ENCODE measurements at places on chromosomes 5 and 9.
A peak's percentile ranks its signal among the peaks of the same experiment; 100 is the strongest.

GRCh38 chr5:124372457-124372856, 374.0 kb downstream of the ZNF608 start:
- DNase-seq, result no peak

- no peak for DNase-seq
Measured at GRCh38 chr9:135615666-135616618, 23.4 kb downstream of the GLT6D1 start.

- no peak for DNase-seq
Measured at GRCh38 chr5:113273948-113274347, 160.8 kb downstream of the TSSK1B start.

- DNase-seq, result no peak
Measured at GRCh38 chr5:127070243-127070642, 3.1 kb downstream of the C5orf63 start.

- DNase-seq, result no peak
Measured at GRCh38 chr5:21219251-21219650, 1231.3 kb upstream of the CDH18 start.

DNA sequence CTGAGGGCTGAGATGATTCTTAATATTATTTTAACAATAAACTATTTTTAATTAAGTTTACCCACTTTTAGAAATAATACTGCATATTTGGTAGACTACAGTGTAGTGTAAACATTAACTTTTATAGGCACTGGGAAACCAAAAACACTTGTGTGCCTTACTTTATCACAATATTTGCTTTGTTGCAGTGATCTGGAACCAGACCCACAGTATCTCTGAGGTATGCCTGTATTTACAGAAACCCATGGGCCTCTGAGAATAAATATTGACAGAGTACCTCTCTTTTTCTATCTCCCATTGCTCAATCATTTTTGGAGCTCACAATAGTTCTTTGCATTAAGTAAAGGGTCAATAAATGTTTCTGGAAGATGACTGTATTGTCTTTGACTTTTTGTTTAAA, 73.3 kb downstream of the SLCO4C1 start:
- DNase-seq, result peak; percentile 20

DNA sequence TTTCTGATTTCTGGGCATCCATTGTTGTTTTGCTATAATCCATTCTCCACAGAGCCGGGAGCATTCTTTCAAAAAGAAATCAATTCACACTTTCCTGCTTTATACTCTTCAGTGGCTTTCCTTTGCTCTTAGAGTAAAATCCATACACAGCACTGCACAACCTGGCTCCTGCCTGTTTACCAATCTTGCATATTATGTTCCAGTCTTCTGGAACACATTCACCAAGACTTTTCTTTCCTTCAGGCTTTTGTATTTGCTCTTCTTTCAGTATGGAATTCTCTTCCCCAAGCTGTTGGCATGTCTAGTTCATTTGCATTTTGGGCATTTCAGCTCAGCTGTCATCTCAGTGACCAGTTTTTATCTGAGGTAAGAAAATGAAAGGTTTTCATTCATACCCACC, 6.3 kb downstream of the RFESD start:
- no peak for DNase-seq

- peak; percentile 31 for DNase-seq
Measured at GRCh38 chr5:1480217-1480616, 35.0 kb upstream of the SLC6A3 start.
